CD4-positive, alpha-beta T cell treated with Interleukin-4 for 1 hour (primary cell): ENCODE measurements at places on chromosomes 3 and 15.

DNA sequence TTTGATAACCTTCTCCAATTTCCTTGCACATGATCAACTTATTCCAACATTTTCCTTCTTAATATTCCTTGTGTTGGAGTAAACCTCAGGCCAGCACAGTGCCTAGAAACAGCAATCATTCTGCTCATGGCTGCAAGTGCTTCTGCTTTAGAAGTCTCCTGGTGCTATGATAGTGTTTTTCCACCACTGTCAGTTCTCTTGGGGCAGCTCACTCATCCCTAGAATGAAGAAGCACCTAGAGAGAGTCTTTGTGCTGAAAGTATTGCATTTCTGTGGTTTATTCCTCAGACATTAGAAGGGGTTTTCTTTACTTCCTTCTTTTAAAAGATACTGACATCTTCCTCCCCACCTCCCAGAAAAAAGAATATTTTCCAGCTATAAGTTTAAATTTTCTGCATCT, 183.5 kb downstream of the RYR3 start:
- no peak for DNase-seq

- DNase-seq = no peak
These were observed 700.1 kb downstream of the ROBO1 start for GRCh38 chr3:79067734-79068133.

- DNase-seq = no peak
These were observed 3.1 kb upstream of the DLL4 start for GRCh38 chr15:40925863-40926658.

- no peak for DNase-seq
These were observed 42.8 kb downstream of the C2CD4B start for GRCh38 chr15:62122249-62122648.

GRCh38 chr15:33098094-33099058, 96.1 kb downstream of the FMN1 start:
- DNase-seq = no peak

GRCh38 chr15:44243141-44243540, 45.4 kb upstream of the GOLM2 start:
- DNase-seq = no peak

- DNase-seq = no peak
These were observed 22.6 kb downstream of the METTL6 start for GRCh38 chr3:15404767-15405166.
